ENCODE measurements at places on chromosomes 5 and 9.

- H3K27me3 ChIP-seq, result no peaks in the 10 kb centered on the region
- H3K4me1 ChIP-seq, result no peaks in the 10 kb centered on the region
- no peaks in the 10 kb centered on the region for H3K36me3 ChIP-seq
- no peak overlapping the region for H3K27ac ChIP-seq
- H3K4me3 ChIP-seq, result no peak overlapping the region
Measured at GRCh38 chr9:78035383-78035993, 3.9 kb upstream of the GNAQ start.

- no peaks in the 10 kb centered on the region for H3K4me1 ChIP-seq
- H3K36me3 ChIP-seq, result no peaks in the 10 kb centered on the region
- DNase-seq, result no peak
- H3K27me3 ChIP-seq, result no peaks in the 10 kb centered on the region
- no peak overlapping the region for H3K4me3 ChIP-seq
Measured at GRCh38 chr5:101904736-101905135, 391.3 kb downstream of the SLCO4C1 start.

DNA sequence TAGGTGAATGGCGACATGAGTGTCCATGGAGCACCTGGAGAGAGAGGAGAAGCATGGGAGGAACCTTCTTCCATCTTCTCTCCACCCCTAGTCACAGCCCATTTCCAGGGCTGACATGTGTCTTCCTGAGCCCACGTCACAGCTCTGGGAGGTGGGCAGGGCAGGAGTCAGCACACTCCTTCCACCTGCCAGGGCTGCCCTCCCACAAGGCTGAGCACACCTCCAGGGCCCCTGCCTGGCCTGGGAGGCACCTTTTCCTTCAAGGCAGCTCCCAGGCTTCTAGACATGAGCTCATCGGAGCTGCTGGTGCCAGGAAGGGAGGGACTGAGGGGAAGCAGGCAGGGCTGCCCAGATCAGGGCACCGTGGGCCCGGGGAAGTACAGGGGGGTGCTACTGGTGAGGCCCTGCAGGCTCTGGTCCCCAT is 13.6 kb upstream of the SYNPO start:
- no peak for DNase-seq
- peak overlapping the region; percentile 82 for H3K27ac ChIP-seq
- peak overlapping the region; percentile 10 for H3K4me3 ChIP-seq
- no peaks in the 10 kb centered on the region for H3K27me3 ChIP-seq
- no peaks in the 10 kb centered on the region for H3K36me3 ChIP-seq
- peaks cover 32% of the 10 kb centered on the region for H3K4me1 ChIP-seq

DNA sequence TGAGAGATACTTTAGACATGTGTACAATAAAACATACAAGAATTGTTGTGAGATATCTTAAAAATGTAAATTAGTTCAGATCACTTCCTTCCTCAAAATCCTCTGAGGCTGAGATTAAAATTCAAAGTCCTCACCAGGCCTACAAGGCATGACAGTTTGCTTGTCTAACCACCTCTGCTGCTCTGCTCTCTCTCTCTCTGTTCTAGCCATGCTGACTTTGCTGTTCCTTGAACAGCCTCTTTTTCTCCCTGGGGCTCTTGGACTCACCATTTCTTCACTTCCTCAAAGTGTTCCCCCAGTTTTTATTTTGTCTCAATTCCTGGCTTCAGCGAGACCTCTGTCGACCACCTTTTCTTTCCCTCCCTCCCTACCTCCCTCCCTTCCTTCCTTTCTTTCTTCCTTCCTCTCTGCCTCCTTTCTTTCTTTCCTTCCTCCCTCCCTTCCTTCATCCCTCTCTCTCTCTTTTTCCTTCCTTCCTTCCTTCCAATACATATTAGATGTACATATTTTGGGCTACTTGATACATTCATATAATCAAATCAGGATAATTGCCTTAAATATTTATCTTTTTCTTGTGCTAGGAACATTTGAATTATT is 27.0 kb downstream of the CATSPER3 start:
- no peaks in the 10 kb centered on the region for H3K4me1 ChIP-seq
- H3K27me3 ChIP-seq, result no peaks in the 10 kb centered on the region
- DNase-seq, result no peak
- no peak overlapping the region for H3K4me3 ChIP-seq
- H3K27ac ChIP-seq, result no peak overlapping the region

- no peaks in the 10 kb centered on the region for H3K27me3 ChIP-seq
- no peak overlapping the region for H3K27ac ChIP-seq
- no peaks in the 10 kb centered on the region for H3K36me3 ChIP-seq
- no peak for DNase-seq
Measured at GRCh38 chr9:90477535-90477934, 165.1 kb downstream of the DIRAS2 start.

DNA sequence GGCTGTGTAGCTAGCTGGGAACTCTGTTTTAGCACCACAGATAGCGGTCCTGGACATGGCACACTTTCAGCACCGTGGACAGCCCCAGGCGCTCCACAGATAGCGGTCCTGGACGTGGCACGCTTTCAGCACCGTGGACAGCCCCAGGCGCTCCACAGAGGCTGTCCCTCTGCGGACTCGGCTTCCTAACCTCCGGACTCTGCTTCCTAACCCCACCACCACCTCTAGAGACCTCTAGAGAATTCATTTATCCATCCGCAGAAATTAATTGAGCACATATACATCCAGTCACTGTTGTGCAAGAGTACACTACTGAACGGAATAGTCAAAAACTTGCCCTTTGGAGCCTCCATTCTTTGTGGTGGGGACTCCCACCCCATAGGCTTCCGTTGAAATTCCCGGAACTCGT is 27.4 kb downstream of the UNC5A start:
- peak; percentile 95 for DNase-seq
- no peak overlapping the region for H3K4me3 ChIP-seq
- H3K4me1 ChIP-seq, result no peaks in the 10 kb centered on the region
- no peak overlapping the region for H3K27ac ChIP-seq

GRCh38 chr9:137972988-137973470 is 95.4 kb downstream of the CACNA1B start:
- no peaks in the 10 kb centered on the region for H3K4me1 ChIP-seq
- H3K4me3 ChIP-seq, result no peak overlapping the region
- H3K36me3 ChIP-seq, result no peaks in the 10 kb centered on the region

GRCh38 chr9:76067696-76068095 is 177.2 kb downstream of the PCSK5 start:
- H3K4me1 ChIP-seq, result no peaks in the 10 kb centered on the region
- H3K4me3 ChIP-seq, result no peak overlapping the region
- DNase-seq, result peak; percentile 90
- H3K27me3 ChIP-seq, result no peaks in the 10 kb centered on the region

DNA sequence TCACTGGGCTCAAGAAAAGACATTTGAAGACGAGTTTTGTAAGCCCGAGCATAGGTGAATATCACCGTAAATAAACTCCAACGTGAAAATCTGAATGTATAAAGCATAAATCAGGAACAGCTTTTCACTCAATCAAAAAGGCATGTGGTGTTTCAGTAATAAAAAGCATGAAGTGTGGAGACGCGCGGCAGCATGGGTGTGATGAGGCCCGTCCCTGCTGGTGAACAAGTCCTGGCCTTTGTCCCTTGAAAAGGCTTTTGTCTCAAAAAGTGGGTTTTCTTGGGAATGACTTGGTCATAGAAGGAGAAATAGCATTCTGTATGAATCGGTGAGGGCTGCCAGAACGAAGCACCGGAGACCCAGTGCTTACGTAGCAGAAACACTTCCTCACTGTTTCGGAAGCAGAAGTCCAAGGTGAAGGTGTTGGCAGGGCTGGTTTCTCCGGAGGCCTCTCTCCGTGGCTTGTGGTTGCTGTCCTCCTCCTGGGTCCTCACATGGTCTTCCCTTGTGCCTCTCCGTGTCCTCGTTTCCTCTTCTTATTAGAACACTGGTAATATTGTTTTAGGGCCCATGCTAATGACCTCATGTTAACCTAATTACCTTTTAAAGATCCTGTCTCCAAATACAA is 24.9 kb downstream of the ROPN1L start:
- H3K4me3 ChIP-seq, result no peak overlapping the region
- no peaks in the 10 kb centered on the region for H3K27me3 ChIP-seq
- no peaks in the 10 kb centered on the region for H3K36me3 ChIP-seq
- DNase-seq, result no peak
- no peak overlapping the region for H3K27ac ChIP-seq
- H3K4me1 ChIP-seq, result no peaks in the 10 kb centered on the region

- DNase-seq, result no peak
- H3K36me3 ChIP-seq, result no peaks in the 10 kb centered on the region
- H3K27ac ChIP-seq, result no peak within 1 kb of the TSS
- no peaks in the 10 kb centered on the region for H3K4me1 ChIP-seq
- no peak within 1 kb of the TSS for H3K4me3 ChIP-seq
Measured at GRCh38 chr5:141392429-141393198, at the start of gene PCDHGA8. Gene PCDHGA8 (plus strand): TSS chr5:141392633. CDS start chr5:141392814, 181 bp downstream.

DNA sequence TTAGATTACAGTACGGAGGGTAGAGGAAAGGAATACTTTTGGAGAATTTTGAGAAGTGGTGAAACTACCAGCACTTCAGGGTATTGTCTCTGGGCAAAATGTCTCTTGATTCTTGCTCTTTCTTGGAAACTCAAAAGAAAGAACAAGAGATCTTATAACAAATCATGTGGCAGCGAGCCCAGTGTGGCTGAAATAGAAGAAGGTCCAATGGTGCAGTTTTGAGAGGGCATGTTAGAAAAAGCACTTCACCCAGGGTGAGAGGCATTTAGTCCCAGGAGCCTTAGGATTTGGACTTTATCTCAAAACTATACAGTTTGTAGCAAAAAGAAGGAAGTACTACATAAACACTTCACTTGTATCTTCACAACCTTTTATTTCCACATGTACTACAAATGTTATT is 39.4 kb downstream of the NNT start:
- peaks cover 16% of the 10 kb centered on the region for H3K4me1 ChIP-seq
- H3K27ac ChIP-seq, result no peak overlapping the region
- H3K27me3 ChIP-seq, result no peaks in the 10 kb centered on the region
- peak; percentile 27 for DNase-seq
- no peak overlapping the region for H3K4me3 ChIP-seq
- no peaks in the 10 kb centered on the region for H3K36me3 ChIP-seq

- peak overlapping the region; percentile 16 for H3K27ac ChIP-seq
- DNase-seq, result peak; percentile 28
- no peak overlapping the region for H3K4me3 ChIP-seq
- no peaks in the 10 kb centered on the region for H3K4me1 ChIP-seq
Measured at GRCh38 chr5:68067976-68068603, 147.5 kb upstream of the PIK3R1 start.

- H3K27ac ChIP-seq, result peak overlapping the region; percentile 90
- H3K36me3 ChIP-seq, result no peaks in the 10 kb centered on the region
- peaks cover 6% of the 10 kb centered on the region for H3K4me1 ChIP-seq
- H3K4me3 ChIP-seq, result peak overlapping the region; percentile 69
- no peaks in the 10 kb centered on the region for H3K27me3 ChIP-seq
- peak; percentile 62 for DNase-seq
Measured at GRCh38 chr9:32524892-32525708, 896 bp downstream of the RIGI start.

DNA sequence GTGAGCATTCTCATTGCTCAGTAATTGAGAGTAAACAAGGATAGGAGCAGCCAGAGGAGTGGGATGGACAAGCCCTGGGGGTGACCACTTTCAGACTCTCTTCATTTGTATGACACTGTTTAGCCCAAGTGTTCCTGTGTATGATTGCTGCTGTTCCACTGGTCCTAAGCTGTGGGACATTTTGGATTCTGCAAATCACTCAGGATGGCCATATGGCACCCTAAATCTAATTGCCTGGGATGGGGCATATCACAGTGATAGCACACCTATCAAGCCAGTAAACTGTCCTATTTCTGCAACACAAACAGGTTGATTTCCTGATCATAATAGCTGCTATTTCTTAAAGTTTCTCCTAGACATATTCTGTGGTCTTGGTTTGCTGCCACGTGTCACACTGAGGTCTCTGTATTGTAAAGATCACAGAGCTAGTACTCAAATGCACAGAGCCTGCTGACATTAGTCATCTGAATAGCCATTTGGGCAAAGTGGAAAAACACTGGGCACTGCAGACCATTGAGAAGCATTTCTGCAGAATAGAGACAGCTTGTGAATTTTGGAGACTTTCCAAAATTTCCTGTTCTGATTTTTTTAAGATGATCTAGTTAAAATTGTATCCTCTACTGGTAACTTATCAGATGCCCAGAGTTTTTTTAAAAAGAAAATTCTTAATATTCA is 320.2 kb downstream of the RFX3 start:
- no peak overlapping the region for H3K4me3 ChIP-seq
- no peaks in the 10 kb centered on the region for H3K4me1 ChIP-seq
- no peak for DNase-seq
- no peak overlapping the region for H3K27ac ChIP-seq

- H3K36me3 ChIP-seq, result peaks cover 2% of the 10 kb centered on the region
- no peak overlapping the region for H3K27ac ChIP-seq
- H3K27me3 ChIP-seq, result no peaks in the 10 kb centered on the region
Measured at GRCh38 chr5:179275381-179275878, 69.8 kb downstream of the ADAMTS2 start.

GRCh38 chr5:80140496-80140895 is 105.3 kb downstream of the THBS4 start:
- H3K4me1 ChIP-seq, result peaks cover 17% of the 10 kb centered on the region
- DNase-seq, result no peak
- H3K27me3 ChIP-seq, result no peaks in the 10 kb centered on the region
- no peak overlapping the region for H3K27ac ChIP-seq
- peaks cover 26% of the 10 kb centered on the region for H3K36me3 ChIP-seq

DNA sequence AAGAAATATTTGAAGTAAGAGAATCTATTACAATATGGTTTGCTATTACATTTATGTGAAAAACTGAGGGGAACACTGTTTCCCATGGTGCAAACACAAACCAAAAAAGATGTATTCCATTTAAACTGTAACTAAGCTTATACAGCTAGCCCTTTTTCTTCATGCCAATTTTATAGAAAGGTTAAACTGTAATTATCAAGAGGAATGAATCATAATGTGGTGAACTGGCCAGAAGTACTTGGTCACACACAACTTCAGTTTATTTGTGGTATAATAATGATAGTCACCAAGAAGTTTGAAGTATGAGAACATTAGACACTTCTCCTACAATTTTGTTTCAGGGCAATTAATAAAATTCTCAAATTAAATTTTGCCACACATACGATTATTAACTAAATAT is 177.9 kb downstream of the XRCC4 start:
- H3K4me1 ChIP-seq, result no peaks in the 10 kb centered on the region
- DNase-seq, result no peak
- no peaks in the 10 kb centered on the region for H3K27me3 ChIP-seq

DNA sequence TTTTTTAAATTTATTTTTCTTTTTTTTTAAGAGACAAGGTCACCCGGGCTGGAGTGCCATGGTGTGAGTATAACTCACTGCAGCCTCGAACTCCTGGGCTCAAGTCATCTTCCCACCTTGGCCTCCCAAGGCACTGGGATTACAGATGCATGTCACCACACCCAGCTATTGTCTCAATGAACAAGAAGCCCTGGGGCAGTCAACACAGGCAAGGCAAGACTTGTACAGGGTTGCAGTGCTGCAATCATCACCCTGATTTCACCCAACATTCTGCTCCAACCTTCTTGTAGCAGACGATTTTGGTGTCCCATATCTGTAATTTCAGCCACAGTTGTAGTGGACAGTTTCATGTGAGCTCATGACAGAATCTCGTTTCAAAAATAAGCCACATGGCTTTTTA is 205.8 kb upstream of the KIF2A start:
- H3K4me1 ChIP-seq, result no peaks in the 10 kb centered on the region
- no peak overlapping the region for H3K27ac ChIP-seq
- no peaks in the 10 kb centered on the region for H3K36me3 ChIP-seq
